ENCODE measurements at places on chromosomes 7 and 10.

DNA sequence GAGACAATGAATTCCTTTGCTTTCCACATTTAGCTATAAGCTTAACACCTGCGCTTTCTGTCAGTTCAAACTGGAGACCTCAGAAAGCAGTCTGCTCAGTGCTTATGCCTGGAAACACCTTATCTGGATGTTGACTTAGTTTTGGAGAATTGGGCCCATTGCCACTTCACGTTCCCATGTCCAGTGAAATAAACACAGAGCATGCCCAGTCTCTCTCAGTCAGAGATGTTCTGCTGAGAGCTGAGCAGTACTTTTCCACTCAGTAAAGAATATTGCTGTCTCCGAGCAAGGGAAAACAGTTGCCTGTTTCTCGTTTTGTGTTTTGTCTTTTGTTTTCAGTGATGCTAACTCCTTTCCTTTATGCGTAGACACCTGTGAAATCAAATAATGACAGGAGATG, 83.2 kb upstream of the PRR15 start:
- DNase-seq = no peak

DNA sequence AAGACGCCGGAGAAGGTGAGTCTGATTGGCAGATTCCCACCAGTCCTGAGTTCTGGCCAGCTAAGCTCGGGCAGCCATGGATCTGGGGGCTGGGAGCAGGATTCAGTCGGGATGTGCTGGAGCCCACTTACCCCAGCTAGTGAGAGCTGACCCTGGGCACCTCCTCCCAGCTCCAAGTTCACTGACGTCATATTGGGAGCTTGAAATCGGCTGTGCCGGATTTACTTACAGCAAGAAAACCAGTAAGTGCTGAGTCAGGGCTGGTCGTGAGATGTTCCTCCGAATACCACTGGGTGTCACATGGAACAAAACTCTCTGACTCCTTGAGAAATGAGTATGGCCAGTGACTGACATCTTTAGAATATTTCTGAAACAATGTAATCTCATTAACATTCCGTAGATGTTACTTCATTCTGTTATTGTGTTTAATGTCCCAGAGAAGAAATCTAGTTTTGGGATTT, 621.2 kb downstream of the SDK1 start:
- peak; percentile 1 for DNase-seq

DNA sequence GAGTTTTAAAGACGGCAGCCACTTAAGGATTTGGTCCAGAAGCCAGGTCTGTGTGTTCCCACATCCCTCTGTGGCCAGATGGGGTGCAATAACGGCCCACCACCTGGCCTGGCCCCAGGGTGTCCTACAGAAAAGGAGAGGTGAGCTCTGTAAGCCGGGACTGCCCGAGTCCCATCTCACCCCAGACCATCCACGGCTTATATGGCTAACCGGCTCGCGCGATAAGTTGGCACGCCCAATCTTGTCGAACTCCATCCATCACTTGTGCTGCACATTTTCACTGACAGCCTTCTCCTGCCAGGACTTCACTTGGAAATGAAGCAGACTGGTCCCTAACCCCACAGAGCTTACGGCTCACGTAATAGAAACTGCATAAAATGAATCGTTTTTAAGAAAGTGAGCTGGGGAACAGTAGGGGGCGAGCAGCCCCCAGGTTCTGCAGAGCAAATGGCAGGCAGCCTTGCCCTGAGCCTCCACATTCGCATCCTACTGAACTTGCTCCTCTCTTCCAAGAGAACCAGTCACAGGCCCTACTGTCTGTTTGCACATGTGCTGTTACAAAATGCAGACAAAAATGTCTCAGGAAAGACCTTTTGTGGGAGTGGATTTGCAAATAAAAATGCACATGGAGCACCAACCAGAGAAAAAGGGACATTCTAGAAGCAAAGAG, 98.2 kb downstream of the TNS3 start:
- DNase-seq = peak; percentile 52

- no peak for DNase-seq
These were observed 96.1 kb downstream of the MMRN2 start for GRCh38 chr10:86861351-86861750.

DNA sequence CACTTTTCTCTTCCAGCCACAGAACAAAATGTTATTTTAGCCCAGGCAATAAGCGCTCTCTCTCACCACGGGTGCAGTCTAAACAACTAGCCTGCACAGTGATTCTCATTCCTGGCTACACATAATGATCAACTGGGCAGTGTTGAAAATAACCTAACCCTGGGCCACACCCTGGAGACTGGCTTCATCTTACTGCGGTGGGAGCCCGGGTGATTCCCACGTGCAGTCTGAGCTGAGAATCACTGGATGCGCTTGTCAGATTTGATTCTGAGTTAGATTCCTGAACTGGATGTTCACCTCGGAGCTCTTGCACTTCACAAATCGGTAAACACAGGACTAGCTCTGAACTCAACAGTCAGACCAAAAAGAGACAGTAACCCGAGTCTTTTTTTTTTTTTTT, 14.9 kb downstream of the ZC3HAV1 start:
- no peak for DNase-seq

DNA sequence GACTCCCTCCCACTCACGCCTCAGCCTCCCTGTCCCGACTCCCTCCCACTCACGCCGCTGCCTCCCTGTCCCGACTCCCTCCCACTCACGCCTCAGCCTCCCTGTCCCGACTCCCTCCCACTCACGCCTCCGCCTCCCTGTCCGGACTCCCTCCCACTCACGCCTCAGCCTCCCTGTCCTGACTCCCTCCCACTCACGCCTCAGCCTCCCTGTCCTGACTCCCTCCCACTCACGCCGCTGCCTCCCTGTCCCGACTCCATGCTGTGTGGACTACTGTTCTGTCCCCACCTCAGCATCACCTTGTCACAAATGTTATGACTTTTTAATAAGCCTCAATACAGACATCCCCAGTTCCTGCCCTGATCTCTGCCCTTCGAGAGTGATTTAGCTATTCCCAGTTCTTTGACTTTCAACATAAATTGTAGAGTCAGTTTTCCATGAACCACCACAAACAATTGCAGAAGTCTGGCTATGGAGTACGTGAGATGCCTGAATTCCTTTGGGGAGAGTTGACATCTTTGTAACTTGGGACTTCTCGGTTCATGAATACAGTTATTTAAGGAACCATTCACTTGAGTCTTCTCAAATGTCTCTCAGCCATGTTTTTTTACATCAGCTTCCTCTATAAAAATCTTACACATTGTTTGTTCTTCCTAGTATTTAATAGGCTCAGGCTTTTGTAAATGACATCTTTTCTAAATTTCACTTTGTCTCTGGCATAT, 71.9 kb downstream of the FOXL3 start:
- no peak for DNase-seq

- DNase-seq = no peak
These were observed 6.2 kb downstream of the GSAP start for GRCh38 chr7:77409739-77410547.

- no peak for DNase-seq
These were observed 15.1 kb downstream of the STEAP4 start for GRCh38 chr7:88291398-88292173.
